Smooth muscle cell of the coronary artery (primary cell): ENCODE measurements at places on chromosomes 7 and 10. TPM values are rescaled to one million over a fixed set of nuclear protein-coding genes. Genes with fewer than 3 reads are reported as not detected.

Gene CYP3A7
- 0.23 TPM in 1 of 2 replicates, not detected in the other for total RNA-seq

Gene GIMAP8
- total RNA-seq: under 0.01 and 0.12 TPM in 2 replicates

Gene UNC5B
- total RNA-seq: 11.2 and 39.1 TPM in 2 replicates

Gene CACNB2
- total RNA-seq: 0.08 and 2.7 TPM in 2 replicates

Gene ANXA8L1
- total RNA-seq: 0.23 TPM in 1 of 2 replicates, not detected in the other

Gene GNG11
- 2.8 and 48.6 TPM in 2 replicates for total RNA-seq

Gene ANK3
- total RNA-seq: 10.8 and 48.9 TPM in 2 replicates

Gene STEAP1B
- total RNA-seq: 7.3 and 10.8 TPM in 2 replicates

Gene GIMAP4
- total RNA-seq: 0.35 TPM in 1 of 2 replicates, not detected in the other

Gene SUN3
- not detected in 2 replicates for total RNA-seq
